HEK293T (cell line): ENCODE measurements at places on chromosomes 6 and 20.

DNA sequence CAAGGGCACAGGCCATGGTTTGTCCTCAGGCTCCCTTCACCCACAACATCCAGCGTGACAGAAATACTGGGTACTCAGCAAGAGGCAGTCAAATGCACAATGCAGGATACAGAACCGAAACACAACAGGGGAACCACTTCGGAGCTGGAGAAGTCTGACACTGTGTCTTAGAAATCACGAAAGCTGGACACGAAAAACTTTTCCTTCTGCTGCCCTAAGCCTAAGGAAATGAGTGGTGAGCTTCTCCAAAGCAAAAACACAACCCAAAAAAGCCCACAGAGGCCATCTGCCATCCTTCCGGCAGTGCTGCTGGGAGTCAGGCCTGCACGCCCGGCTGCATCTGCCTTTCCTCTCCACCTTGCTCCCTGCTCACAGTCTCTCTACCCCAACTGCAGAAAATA is 106.3 kb downstream of the SLC23A2 start:
- no peak for DNase-seq

DNA sequence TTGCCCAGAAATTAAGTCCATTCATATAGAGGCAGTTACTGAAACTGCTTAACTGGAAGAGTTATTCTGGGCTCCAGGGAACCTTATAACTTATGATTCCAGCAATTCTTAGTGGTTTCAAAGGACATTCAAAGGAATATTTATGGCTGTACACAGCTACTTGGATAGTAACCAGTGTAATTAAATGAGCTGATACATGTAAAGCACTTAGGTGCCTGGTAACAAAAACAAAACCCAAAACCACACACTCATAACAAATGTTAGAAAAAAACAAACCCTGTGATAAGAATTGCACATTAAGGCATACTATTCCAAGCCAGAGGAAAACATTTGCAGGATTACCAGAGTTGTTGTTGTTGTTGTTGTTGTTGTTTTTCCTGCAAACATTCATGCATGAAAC is 51.5 kb downstream of the STK4 start:
- DNase-seq, result no peak

GRCh38 chr6:14857501-14857900 is 388.4 kb upstream of the JARID2 start:
- DNase-seq, result no peak

DNA sequence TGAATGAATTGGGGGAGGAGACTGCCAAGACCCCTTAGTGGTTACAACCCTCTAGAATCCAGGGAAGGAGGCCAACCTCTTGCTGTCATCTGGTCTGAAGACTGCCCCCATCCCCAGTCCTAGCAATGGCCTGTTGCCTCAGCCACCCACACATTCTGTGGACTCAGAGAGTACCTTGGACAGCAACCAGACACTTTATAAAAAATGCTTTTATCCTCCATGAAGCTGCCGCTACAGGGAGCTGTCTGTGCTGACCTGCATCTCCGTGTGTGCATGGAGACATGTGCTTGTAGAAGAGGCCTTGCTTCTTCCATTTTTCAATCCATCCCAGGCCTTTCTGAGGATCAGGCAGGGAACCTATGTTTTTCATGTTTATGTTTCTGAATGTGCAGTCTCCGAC is 15.2 kb downstream of the CDH22 start:
- peak; percentile 47 for DNase-seq

- no peak for DNase-seq
These were observed 10.4 kb downstream of the IGF2R start for GRCh38 chr6:159979136-159979874.

GRCh38 chr20:35629427-35630145 is 14.0 kb downstream of the SPAG4 start:
- no peak for DNase-seq

GRCh38 chr6:5384276-5384675 is 123.0 kb downstream of the FARS2 start:
- no peak for DNase-seq

GRCh38 chr6:42355416-42355815 is 96.3 kb downstream of the TRERF1 start:
- no peak for DNase-seq

GRCh38 chr6:31473780-31474761 is 23.9 kb upstream of the MICB start:
- DNase-seq, result no peak

DNA sequence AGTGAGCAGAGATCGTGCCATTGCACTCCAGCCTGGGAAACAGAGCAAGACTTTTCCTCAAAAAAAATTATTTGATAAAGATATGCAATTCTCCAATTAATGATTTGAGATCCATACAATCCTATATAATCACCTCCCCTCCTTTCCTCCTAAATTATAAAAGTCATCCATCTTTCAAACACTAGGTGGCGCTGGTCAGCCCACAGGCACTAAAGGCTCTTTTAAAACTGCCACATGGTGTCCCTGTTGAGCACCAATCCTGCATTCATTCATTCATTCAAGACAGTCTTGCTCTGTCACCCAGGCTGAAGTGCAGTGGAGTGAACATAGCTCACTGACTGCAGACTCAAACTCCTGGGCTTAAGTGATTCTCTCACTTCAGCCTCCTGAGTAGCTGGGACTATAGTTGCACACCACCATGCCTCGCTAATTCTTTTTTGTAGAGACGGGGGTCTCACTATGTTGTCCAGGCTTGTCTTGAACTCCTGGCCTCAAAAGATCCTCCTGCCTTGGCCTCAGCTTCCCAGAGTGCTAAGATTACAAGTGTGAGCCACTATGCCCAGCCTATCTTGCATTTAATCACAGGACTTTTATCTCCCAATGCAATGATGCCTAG is 58.7 kb upstream of the SLC2A12 start:
- DNase-seq, result peak; percentile 77

GRCh38 chr6:63295553-63296194 is 24.1 kb downstream of the LGSN start:
- no peak for DNase-seq

DNA sequence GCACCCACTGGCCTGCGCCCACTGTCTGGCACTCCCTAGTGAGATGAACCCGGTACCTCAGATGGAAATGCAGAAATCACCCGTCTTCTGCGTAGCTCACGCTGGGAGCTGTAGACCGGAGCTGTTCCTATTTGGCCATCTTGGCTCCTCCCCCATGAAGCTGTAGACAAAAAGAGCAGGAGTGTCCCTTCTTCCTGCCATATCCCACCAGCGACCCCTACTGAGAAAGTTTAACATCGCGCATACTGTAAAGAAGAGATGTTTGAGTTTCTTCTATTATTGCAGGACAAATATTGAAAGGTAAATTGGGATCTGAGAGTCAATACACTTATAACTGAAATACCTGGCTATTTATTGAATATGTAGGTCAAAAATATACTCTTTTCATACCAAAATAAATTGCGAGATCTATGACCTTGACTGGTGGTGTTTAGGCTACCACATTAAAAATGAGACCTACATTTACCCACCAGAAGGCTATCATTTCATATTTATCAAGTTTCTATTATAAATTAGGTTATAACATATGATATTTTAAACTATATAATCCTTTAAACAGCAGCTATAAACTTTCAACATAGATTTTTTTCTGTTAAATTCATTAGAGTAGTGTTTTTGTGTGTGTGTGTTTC is 586.3 kb downstream of the HTR1B start:
- peak; percentile 62 for DNase-seq

DNA sequence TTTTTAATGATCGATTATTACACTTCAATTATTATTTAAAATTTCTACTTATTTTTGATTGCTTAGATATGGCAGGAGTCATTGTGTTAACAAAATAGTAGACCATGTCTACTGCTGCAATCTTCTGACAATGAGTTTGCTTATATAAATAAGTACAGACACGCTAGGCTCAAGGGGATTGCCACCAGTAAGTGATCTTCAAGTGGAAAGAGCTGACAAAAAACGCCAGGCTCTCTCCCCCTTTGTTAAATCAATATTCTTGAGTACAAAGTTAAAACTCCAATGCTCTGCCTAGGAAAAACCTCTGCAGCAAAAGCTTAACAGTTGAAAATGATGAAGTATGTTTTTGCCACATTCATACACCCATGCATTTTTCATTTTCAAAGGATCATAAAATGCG is 738.1 kb downstream of the HDGFL1 start:
- no peak for DNase-seq

- no peak for DNase-seq
These were observed 200.2 kb upstream of the SUPT3H start for GRCh38 chr6:45577836-45578504.

GRCh38 chr20:5234158-5234557 is 82.6 kb downstream of the PROKR2 start:
- DNase-seq, result no peak

DNA sequence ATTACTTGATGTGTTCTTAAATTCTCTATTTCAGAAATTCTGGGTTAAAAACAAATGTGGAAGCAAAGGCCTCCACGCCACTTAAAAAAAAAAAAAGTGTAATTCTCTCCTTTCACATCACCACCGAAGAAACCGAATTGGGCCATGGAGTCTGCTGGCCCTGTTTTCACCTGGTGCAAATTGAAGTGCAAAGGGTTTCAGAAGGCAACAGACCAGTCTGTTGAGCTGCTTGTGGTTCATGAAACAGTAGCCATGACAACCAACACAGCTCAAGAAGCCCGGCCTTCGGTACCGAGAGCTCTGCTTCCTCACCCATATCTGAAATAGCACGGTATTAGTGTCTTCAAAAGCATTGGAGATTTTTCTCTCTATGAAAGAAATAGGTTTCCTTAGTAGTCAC is 63.1 kb downstream of the GMPR start:
- no peak for DNase-seq

GRCh38 chr20:62120990-62121775 is 1.1 kb upstream of the LSM14B start:
- no peak for DNase-seq

DNA sequence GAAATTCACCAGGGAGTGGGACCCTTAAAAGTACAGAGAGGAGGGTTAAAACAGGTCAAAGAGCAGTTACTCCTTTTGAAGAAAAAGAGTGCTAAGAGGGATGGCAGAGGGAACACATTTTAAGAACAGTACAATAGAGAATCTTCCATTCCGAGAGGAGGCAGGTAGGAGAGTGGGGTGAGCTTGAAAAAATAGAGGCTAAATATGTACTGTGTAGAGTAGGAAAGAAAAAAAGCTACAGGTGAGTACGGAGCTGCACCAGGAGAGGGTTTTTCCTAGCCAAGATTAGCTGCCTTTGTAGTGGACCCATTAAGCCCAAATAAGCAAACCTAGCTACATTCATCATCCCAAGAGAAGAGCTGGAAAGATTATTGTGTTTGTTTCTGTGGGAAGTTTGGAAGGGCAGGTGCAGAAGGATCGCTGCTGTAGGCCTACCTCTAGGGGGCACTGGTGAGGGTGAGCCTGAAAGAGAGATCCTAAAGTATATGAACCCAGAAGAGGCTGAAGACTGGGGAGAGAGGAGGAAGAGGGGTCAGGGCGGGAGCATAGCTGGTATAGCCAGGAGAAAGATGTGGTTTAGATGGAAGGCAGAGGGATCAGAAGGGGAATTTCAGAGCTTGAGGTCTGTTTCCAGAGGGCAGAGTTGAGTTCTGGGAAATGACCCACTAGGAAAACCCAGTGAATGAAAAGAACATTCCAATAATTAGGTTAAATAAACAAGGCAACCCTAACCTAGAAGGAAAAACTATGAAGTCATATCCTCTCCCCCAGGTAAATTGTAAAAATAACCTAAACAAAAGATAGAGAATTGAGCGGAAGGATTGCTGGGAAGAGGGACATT is 50.2 kb upstream of the HINT3 start:
- DNase-seq, result peak; percentile 73

DNA sequence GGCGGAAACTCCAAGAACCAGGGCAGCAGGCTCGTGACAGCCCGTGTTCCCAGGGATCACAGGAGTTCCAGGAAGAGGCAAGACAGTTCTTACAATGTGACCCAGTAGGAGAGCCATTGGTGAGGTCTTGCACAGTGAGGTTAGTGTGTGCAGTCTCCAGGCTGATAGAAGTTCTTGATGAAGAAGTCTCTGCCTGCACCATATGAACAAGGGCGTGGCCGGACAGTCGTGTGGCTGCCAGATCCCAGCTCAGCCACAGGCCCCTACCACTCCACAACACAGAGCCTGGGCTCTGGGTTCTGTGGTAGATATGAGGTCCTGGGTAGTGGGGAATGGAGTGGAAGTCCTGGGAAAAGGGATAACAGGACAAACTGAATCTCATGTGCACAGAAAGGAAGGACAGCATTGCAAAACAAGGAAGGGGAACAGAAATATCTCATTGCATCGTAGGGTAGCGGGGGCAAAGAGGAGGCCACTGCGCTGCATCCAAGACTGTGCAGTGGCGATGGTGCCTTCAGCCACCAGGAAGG is 65.2 kb downstream of the STX11 start:
- DNase-seq, result peak; percentile 32

GRCh38 chr20:63080411-63080810 is 73.6 kb upstream of the BHLHE23 start:
- no peak for DNase-seq

GRCh38 chr20:64236137-64237088 is 19.1 kb upstream of the PCMTD2 start:
- DNase-seq, result no peak

- DNase-seq, result no peak
These were observed 238.1 kb upstream of the IRAK1BP1 start for GRCh38 chr6:78629154-78629721.

GRCh38 chr20:14401479-14402138 is 64.2 kb upstream of the FLRT3 start:
- DNase-seq, result no peak

GRCh38 chr20:9100691-9101090 is 31.8 kb downstream of the PLCB4 start:
- DNase-seq, result no peak

- no peak for DNase-seq
These were observed 417 bp downstream of the NFATC2 start for GRCh38 chr20:51542033-51542570.

DNA sequence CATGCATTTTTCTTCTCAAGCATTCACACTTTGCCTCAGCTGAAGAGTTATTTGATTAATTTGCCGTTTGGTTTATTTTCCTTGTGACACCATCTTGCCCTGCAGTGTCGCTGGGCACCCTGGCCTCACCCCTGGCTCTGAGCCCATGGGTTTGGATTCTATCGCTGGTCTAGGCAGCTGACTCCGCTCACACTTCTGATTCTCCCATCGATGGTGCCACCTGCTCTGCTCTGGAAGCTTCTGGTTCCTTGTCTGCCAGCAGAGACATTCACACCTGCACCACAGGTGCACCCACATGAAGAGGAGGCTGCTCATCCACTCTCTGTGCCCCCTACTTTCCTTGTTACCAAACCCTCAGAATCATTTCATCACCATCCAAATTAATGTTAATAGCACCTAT is 291.6 kb upstream of the CDH4 start:
- DNase-seq, result no peak
